Fibroblast of skin of left biceps (primary cell): ENCODE measurements at places on chromosomes 3 and 15.

DNA sequence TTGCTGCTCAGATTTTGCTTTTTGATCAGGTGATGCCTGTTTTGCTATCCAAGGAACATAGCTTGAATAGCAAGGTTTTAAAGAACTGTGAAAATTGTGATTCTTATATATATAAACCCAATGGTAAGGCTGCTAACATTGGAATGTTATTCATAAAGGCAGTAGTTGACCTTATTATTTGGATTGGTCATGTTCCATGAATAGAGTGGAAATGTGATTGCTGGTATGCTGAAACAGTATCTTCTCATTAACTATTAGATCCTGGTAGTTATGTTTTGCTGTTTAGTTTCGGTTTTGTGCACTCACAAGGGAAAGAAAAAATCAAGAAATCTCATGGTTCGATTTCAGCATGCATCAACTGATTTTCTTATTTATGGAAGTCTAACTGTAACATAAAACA, 78.7 kb upstream of the NPHP3 start:
- no peak for DNase-seq

GRCh38 chr15:94523873-94524272, 292.5 kb downstream of the MCTP2 start:
- no peak for DNase-seq

GRCh38 chr3:133441867-133442270, 42.0 kb downstream of the BFSP2 start:
- DNase-seq: no peak

GRCh38 chr3:79160421-79160820, 607.4 kb downstream of the ROBO1 start:
- no peak for DNase-seq

- DNase-seq: no peak
Measured at GRCh38 chr15:101004986-101005747, 86.0 kb downstream of the LRRK1 start.

GRCh38 chr3:32460031-32460749, 42.5 kb downstream of the CMTM6 start:
- DNase-seq: no peak

DNA sequence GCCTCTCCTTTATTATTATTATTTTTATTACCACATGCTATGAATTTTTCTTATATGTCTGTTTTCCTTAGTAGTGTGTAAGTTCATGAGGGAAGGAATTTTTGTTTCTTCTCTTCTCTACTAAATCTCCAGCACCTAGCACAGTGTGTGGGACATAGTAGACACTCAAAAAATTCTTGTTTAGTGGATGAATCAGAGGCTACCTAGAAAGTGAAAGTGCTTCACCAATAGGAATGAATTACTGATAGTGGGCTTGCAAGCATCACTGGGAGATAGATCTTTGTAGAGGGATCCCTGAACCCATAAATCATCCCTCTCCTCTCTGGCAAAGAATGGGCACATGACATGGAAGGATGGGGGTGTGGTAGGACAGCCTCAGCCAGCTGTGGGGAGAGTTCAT, 8.5 kb downstream of the SPTBN5 start:
- no peak for DNase-seq
